ENCODE measurements at places on chromosomes 13 and 19.
A peak's percentile ranks its signal among the peaks of the same experiment; 100 is the strongest.

DNA sequence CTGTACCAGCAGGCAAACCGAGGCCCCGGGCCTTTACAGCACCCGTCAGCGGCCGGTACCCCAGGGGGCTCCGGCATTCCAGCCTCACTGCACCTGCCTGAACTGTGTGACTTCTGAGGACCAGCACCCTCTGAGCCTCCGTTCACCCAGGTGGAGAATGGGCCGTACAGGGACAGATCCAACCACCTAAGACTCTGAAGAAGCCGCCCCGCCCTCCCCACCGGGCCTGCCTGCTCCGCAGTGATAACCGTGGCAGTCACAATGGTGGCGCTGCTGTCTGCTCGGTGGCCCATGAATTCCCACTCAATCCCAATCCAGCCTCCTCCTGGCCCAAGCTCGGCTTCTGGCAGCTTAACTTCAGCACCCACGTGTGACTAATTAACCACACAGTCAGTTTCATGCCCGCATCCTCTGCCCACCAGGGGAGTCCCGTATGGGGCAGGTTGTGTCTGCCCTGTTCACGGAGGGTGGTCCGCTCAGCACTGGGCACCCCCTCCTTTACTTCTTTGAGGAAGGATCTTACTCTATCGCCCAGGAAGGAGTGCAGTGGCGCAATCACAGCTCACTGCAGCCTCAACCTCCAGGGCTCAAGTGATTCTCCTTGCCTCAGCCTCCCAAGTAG, 3.4 kb downstream of the TCF3 start:
- no peak for DNase-seq
- no peaks in the 10 kb centered on the region for H3K27me3 ChIP-seq
- H3K4me3 ChIP-seq: no peak overlapping the region
- peaks cover 20% of the 10 kb centered on the region for H3K4me1 ChIP-seq

GRCh38 chr13:106475852-106476251, 59.6 kb downstream of the EFNB2 start:
- no peaks in the 10 kb centered on the region for H3K36me3 ChIP-seq
- no peak overlapping the region for H3K27ac ChIP-seq
- no peaks in the 10 kb centered on the region for H3K4me1 ChIP-seq
- H3K4me3 ChIP-seq: no peak overlapping the region
- peaks cover 24% of the 10 kb centered on the region for H3K27me3 ChIP-seq
- no peak for DNase-seq

DNA sequence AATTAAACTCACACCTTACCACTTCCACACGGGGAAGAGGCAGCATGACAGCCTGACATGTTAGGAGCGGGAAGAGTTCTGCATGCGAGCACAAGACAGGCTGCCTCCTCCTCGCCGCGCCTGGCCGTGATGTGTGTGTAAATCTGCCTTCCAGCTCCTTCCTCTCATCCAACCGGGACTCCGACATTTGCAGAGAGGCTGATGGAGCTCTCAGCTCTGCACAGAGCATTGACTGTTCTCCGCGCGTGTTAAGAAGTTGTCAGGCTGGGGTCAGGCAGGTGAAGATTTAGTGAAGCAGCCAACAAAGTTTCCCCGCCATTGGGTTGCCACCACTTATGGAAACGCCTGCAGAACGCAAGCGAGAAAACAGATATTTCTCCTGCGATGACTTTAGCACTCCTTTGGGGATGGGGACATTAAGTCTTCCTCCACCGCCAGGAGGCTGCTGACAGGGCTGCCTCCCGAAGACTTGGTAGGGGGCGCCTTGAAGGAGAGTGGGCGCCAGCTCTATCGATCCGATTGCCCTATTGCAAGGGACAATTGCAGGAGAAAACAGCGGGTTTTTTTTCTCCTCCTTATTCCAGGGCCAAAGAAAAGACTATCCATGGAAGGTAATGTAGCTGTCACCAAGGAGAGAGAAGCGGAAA, 213.9 kb upstream of the TSHZ3 start:
- H3K4me3 ChIP-seq: no peak overlapping the region
- DNase-seq: no peak
- H3K4me1 ChIP-seq: no peaks in the 10 kb centered on the region
- H3K27ac ChIP-seq: no peak overlapping the region
- H3K36me3 ChIP-seq: peaks cover 2% of the 10 kb centered on the region

DNA sequence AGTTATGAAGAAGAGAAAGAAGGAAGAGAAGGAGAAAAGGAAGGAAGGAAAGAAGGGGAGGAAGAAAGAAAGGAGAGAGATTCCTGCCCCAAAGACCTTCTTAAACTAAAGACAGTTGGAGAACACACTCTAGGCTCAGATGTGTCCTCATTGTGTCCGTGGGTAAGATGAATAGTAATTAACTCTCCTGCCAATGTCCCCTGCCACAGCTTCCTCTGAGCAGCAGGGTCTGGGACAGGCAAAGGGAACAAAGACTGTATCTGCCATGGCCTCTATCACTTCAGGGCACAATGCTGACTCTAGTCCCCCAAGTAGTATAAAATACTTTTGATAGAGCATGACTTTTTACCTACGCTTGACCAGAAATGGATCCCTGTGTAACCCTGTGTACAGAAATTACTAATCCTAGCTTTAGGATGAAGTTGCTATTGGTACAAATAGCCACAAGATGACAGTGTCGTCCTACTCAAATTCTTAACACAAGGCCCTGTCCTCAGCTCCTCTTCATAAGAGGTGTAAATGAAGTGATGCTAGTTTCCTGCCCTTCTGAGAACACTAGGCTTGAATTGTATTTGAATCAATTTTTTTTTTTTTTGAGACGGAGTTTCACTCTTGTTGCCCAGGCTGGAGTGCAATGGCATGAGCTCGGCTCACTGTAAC, 186.2 kb upstream of the GPR12 start:
- H3K27ac ChIP-seq: no peak overlapping the region
- no peak overlapping the region for H3K4me3 ChIP-seq
- H3K4me1 ChIP-seq: no peaks in the 10 kb centered on the region
- DNase-seq: no peak

- peaks cover 5% of the 10 kb centered on the region for H3K36me3 ChIP-seq
- no peaks in the 10 kb centered on the region for H3K4me1 ChIP-seq
- H3K4me3 ChIP-seq: no peak overlapping the region
These were observed 52.2 kb downstream of the RFC3 start for GRCh38 chr13:33870046-33870668.

GRCh38 chr19:1860042-1860775, 3.2 kb downstream of the KLF16 start:
- DNase-seq: peak; percentile 76
- H3K27me3 ChIP-seq: no peaks in the 10 kb centered on the region
- H3K4me3 ChIP-seq: peak overlapping the region; percentile 20
- no peaks in the 10 kb centered on the region for H3K36me3 ChIP-seq
- peaks cover 59% of the 10 kb centered on the region for H3K4me1 ChIP-seq
- H3K27ac ChIP-seq: peak overlapping the region; percentile 81

DNA sequence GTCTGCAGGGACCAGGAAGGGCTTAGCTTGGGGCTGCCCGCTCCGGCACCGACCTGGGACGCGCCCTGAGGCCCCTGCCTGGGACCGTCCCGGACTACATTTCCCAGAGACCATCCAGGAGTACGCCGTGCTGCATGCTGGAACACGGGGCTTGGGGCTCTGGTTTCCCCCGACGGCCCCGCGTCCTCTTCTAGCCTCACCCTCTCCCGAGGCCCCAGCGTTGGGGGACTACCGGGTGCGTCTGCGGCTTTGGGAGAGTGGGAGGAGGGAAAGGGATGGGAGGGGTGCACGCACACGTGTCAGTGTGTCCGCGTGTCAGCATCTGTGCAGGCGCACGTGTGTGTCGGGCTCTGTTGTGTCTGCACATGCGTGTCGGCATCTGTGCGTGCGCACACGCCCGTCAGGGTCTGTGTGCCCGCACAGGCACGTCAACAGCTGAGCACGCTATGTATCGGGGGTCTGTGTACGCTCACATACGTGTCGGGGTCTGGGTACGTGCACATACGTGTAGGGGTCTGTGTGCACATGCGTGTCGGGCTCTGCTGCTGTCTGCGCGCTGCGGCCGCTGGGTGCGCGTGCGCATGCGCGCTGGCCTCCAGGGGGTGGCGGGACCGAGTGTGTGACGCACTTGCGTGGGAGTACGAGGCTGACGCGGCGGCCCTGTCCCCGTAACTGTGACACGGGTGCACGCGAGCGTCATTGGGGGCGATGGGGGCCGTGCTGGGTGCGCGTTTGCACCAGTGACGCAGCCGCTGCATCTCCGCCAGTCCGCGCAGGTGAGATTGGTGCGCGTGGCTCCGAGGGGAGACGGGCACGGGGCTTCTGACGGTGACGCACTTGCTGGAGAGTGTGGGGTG, at the start of gene ZNF331:
Gene ZNF331, plus strand, starts transcription at position 625 of the 857 bp plus-strand sequence. CDS start 31,232 bp downstream, outside the sequence.
- H3K36me3 ChIP-seq: peaks cover 60% of the 10 kb centered on the region
- peak; percentile 85 for DNase-seq
- H3K4me1 ChIP-seq: peaks cover 27% of the 10 kb centered on the region
- H3K27ac ChIP-seq: peak within 1 kb of the TSS; percentile 99
- peaks cover 4% of the 10 kb centered on the region for H3K27me3 ChIP-seq

DNA sequence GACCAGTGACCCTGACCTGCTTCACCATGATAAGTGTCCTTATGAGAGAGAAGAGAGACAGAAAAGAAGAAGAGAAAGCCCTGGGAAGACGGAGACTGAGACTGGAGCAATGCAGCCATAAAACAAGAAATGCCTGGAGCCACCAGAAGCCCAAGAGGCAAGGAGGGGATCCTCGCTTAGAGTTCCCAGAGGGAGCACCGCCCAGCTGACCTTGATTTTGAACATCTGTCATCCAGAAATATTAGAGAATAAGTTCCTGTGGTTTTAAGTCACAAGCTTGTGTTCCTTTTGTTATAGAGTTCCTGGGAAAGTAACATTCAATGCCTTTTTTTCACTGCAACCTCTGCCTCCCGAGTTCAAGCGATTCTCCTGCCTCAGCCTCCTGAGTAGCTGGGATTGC, 20.2 kb downstream of the CERS1 start:
- H3K36me3 ChIP-seq: no peaks in the 10 kb centered on the region
- no peak overlapping the region for H3K4me3 ChIP-seq
- no peak for DNase-seq
- peaks cover 13% of the 10 kb centered on the region for H3K4me1 ChIP-seq
- peaks cover 9% of the 10 kb centered on the region for H3K27me3 ChIP-seq

- H3K27ac ChIP-seq: no peak overlapping the region
- H3K36me3 ChIP-seq: no peaks in the 10 kb centered on the region
- H3K4me3 ChIP-seq: no peak overlapping the region
- H3K4me1 ChIP-seq: peaks cover 4% of the 10 kb centered on the region
These were observed 24.2 kb upstream of the GATAD2A start for GRCh38 chr19:19381007-19381926.

GRCh38 chr13:50460358-50460757, 383.1 kb downstream of the DLEU7 start:
- H3K4me3 ChIP-seq: no peak overlapping the region
- H3K4me1 ChIP-seq: no peaks in the 10 kb centered on the region
- no peak overlapping the region for H3K27ac ChIP-seq
- no peaks in the 10 kb centered on the region for H3K36me3 ChIP-seq
- H3K27me3 ChIP-seq: no peaks in the 10 kb centered on the region
- DNase-seq: no peak

GRCh38 chr19:34189199-34189916, 17.1 kb downstream of the LSM14A start:
- H3K27ac ChIP-seq: no peak overlapping the region
- no peak for DNase-seq
- no peaks in the 10 kb centered on the region for H3K36me3 ChIP-seq
- no peak overlapping the region for H3K4me3 ChIP-seq

DNA sequence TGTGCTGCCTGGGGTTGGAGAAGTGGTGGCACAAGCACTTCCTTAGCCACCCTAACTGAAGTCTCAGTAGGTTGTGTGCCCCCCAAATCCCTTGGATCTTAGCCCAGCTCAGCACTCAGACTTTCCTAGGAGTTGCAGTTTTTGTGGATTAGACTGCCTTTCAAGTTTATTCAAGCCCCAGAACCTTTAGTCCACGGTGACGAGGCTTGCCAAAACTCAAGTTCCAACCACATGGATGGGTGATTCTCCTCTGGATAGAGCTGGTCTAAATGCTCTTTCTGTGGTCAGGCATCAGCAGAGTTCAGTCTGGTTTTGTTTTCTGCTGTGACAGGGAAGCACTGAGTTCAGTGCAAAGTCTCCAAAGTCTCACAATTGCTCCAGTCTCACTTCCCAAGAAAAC, 2858.7 kb downstream of the PCDH9 start:
- DNase-seq: no peak
- H3K4me1 ChIP-seq: no peaks in the 10 kb centered on the region
- H3K27me3 ChIP-seq: no peaks in the 10 kb centered on the region
- H3K4me3 ChIP-seq: no peak overlapping the region

DNA sequence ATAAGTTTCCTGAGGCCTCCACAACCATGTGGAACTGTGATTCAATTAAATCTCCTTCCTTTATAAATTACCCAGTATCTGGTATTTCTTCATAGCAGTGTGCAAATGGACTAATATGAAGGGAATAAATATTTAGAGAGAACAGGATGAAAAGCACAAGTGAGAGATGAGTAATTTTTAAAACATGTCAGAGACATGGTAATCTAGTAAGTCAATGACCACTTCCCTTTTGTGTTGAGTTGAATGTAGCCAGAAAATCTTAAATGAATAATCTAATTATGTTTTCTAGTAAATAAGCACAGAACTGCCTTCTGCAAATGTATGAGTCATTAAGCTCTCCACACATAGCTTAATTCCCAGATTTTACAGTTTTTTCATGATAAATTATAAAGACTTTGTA, 524.1 kb upstream of the SLITRK5 start:
- DNase-seq: no peak
- no peak overlapping the region for H3K27ac ChIP-seq
- no peaks in the 10 kb centered on the region for H3K4me1 ChIP-seq
- no peak overlapping the region for H3K4me3 ChIP-seq
- H3K36me3 ChIP-seq: no peaks in the 10 kb centered on the region

DNA sequence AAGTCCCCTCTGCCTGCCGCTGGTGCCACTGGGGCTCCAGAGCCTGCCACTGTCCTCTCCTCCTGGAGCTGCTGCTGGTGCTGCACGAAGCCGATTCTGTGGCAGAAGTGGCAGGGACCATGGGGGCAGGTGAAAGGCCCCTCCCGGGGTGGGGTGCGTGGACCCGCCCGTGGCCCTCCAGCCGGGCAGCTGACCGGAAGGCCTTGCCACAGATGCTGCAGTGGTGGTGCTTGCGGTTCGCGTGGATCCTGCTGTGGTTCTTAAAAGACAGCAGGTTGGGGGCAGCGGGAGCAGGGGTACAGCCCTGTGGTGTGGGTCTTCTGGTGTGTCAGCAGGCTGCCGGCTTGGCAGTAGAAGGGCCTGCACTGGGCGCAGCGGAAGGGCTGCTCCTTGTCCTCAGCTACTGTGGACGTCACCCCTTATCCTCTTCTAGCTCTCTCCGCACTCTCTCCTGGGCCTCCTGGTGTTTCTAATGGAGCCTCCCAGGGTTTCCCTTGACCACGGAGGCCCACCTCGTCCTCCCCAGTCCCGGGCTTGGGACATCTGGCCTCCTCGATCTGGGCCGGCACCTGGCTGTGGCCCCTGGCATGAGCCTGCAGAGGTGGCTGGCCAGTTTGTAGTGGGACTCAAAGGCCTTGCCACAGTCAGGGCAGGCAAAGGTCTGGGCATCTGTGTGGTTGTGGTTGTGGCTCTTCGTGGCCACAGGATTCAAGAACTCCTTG, 380.4 kb downstream of the OLFM4 start:
- H3K4me1 ChIP-seq: no peaks in the 10 kb centered on the region
- H3K36me3 ChIP-seq: no peaks in the 10 kb centered on the region
- DNase-seq: no peak
- no peaks in the 10 kb centered on the region for H3K27me3 ChIP-seq
- no peak overlapping the region for H3K27ac ChIP-seq

GRCh38 chr19:788983-789700, 8.1 kb upstream of the PTBP1 start:
- DNase-seq: no peak
- H3K27ac ChIP-seq: peak overlapping the region; percentile 77
- H3K27me3 ChIP-seq: no peaks in the 10 kb centered on the region
- peaks cover 8% of the 10 kb centered on the region for H3K4me1 ChIP-seq

GRCh38 chr19:11693505-11694499, 44.9 kb downstream of the ZNF823 start:
- peaks cover 25% of the 10 kb centered on the region for H3K27me3 ChIP-seq
- no peak overlapping the region for H3K27ac ChIP-seq
- H3K4me3 ChIP-seq: peak overlapping the region; percentile 80
- H3K4me1 ChIP-seq: peaks cover 9% of the 10 kb centered on the region
- no peaks in the 10 kb centered on the region for H3K36me3 ChIP-seq
